CD4-positive, alpha-beta T cell treated with Interleukin-17A for 1 hour (primary cell): ENCODE measurements at places on chromosomes 6 and 20.

GRCh38 chr20:13223736-13224520 is 2.9 kb downstream of the ISM1 start:
- DNase-seq = no peak

- no peak for DNase-seq
These were observed 1.9 kb upstream of the BLOC1S5 start for GRCh38 chr6:8066108-8066507.

- no peak for DNase-seq
These were observed 52.2 kb upstream of the DTNBP1 start for GRCh38 chr6:15715060-15715459.

- DNase-seq = no peak
These were observed 195.7 kb downstream of the PRL start for GRCh38 chr6:22101163-22101562.

DNA sequence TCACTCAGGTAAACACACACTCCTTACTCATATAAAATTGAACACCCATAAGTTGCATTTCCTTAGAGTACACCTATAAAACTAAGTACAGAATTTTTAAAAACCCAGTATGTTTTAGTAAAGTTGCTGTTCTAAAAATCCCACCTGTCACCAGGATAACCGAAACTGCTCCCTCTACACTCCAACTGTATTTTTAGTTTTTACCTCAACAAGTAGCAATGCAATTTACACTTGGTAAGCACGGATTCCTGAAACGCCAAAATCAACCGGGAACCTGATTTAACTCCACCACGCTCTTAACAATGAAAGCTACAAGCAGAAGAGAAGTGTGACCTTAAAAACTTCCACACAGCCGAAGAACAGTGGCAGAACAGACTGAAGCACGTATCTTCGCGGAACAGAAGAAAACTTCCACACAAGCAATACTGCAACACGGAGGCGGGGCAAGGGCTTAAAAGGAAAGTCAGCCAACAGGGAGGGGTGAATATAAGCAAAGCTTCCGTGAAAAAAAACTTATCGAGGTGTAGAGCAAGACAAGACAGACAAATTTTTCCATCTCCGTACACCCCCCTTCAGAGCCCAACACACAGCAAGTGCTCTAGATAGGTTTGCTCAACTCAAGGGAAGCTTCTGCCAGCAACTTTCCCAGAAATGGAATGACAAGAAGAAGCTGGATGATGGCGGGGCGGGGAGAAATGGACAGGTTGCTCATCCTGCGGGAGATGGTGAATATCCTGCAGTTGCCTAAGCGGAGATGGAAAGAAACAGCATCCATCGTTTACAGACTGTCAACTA is 1.4 kb downstream of the STAU1 start:
- peak; percentile 81 for DNase-seq

GRCh38 chr6:97462031-97462430 is 179.0 kb upstream of the MMS22L start:
- DNase-seq = no peak

DNA sequence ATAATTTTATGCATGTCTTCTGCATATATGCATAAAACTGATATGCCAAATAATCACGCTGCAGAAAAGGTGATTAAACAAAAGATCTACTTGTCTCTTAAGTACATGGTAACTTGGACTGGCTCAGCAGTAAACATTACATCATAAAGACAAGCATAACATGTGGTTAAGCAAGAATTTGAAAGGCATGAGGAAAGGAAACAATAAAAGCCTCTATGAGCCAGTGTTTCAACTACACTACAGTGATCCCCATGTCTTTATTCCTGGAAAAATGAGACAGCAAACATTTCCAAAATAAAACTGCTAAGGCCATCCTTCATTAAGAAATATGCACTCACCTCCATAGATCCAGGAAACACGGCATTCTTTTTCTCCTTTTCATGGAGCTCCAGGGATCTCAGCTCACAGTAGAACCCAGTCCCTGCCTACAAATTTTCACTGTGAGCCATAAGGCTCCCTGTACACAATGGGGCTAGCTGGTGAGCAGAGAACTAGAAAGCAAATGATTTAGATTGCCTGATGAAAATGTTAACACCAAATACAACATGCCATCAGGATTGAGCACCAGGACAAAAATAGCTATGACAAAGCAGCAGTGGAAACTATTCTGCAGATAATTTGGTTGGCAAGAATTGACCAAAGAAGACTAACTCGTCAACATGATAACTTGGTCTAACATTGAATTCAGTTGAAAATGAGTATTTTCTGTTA is 156.1 kb downstream of the COL21A1 start:
- DNase-seq = no peak

DNA sequence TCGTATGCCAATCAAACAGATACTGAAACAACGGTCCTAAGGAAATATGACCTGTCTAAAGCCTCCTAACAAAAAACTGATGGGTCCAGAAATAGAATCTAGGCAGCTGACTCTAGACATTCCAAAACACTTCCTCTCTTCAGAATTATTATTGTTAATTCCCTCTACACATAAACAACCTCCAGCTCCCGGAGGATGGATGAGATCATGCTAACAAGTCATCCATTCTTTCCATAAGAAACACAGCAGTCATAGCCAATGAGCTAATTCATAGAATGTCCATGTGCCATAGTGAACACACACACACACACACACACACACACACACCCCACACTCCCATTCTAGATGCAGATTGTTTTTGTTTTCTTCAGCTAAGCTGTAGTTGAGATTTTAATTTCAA is 44.3 kb downstream of the HDGFL1 start:
- DNase-seq = no peak

GRCh38 chr6:41271901-41272395 is 14.5 kb downstream of the TREM1 start:
- DNase-seq = peak; percentile 27

GRCh38 chr6:44645276-44645675 is 257.8 kb downstream of the CDC5L start:
- no peak for DNase-seq

DNA sequence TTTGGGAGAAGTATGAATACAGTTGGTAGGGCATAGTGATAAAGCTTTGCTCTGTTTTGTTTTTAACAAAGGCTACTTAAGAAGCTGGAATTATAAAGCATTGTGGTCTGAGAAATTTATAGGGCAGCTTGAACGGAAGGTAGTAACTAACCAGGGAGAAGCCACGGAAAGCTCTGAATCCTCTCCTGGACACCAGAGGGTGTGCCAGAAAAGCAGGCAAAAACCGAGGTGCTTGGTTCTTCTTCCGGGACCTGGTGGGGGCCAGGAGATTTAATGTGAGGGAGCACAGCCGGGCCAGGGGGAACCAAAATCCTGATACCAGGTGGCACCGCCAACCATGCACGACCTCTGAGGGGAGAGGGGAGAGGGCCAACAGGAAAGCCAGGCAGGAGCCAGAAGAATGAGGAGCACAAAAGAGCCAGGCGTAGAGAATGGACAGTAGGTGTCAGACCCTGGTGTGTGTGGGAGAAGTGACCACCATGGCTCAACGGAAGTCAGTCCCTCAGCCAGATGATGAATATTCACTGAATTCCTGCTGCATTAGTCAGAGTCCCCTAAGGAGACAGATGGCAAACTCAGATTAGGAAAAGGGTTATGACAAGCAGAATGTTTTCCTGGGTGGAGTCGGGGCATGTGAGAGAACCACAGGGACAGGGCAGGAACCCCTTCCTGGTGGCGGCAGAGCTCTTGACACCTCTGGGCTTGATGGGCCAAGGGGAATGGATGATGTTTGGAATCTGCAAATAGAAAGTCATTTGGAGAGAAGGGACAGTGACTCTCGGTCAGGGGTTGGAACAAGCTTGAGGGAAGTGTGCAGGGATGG is 262.3 kb downstream of the ZNF217 start:
- no peak for DNase-seq

GRCh38 chr6:143299253-143300166 is 151.0 kb downstream of the ADAT2 start:
- DNase-seq = no peak

GRCh38 chr6:154414021-154414813 is 57.6 kb upstream of the IPCEF1 start:
- DNase-seq = no peak

DNA sequence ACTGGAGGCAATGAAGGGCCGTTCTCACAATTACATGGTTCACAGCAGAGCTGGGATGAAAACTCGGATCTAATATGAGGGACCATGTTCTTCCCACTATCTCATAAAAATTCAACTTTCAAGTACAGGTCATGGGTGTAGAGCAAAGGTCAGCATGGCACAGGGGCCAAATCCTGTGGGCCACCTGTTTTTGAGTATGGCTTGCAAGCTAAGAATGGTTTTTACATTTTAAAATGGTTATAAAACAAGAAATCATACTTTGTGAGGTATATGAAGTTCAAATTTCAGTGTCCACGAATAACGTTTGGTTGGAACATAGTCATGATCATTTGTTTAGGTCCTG is 4.6 kb downstream of the MAP3K5 start:
- DNase-seq = no peak

DNA sequence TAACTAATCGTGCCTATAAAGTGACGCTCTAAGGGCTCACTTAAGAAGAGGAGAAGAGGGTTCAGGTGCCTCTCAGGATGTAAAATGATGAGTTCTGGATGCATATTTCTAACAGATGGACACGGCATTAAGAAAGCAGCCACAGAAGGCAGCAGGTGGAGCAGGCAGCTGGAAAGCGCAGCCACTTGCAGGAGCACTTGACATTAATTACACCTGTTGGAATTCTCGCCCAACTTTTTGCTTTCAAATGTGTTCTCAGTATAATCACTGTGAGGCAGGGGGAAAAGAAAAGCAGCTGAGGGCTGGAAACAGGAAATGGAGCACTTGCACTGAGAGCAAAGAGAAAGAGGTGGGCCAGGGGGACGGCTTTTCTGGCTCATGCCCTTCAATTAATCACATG is 164.2 kb downstream of the NKAIN2 start:
- DNase-seq = no peak

DNA sequence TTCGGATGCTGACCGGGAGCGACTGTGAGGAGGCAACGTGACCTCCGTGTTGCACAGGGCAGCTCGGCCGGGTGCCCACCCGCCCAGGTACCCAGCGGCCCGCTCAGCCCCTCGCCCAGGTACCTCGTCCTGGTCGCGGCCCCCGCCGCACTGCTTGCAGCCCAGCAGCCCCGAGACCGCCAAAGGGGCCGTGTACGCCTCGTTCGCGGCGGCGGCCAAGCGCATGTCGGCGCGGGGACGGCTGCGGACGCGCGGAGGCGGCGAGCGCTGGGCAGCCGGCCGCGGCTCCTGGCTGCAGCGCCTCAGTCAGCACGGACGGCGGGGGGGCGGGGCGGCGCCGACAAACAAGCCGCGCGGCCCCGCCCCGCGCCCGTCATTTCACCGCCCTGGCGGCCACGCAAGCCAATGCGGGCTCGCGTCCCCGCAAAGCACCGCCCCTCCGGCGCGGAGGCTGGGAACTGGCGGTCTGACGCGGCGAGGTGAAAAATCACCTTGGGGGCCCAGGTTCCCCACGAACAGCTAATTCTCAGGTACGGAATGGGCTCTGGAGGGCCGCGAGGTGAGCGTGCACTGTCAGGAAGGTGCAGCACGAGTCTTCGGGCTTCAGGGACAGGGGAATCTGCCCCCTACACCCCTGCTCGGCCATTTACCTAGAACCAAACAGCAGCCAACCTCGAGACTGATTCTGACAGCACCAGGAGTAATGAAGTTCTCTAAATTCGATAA is 85.2 kb downstream of the SESN1 start:
- peak; percentile 92 for DNase-seq
